CD4-positive, alpha-beta T cell treated with Interleukin-4 for 1 hour (primary cell): ENCODE measurements at places on chromosomes 7 and 10.

DNA sequence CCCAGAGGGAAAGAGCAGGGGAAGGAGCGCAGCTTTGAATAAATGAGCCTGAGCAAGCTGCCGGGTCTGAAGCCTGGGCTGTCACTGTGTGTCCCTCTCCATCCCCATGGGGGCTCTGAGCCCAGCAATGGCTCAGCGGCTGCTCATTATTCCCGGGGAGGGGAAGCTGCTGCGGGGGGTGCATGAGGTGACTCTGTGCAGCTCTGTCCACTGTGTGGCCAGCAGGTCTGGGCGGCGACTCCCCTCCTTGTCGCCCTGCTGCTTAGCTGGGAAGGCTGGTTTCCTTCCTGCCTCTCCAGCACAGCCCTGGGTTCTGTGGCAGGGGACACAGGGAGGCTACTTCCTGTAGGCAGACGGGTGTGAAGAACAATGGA is 234.2 kb downstream of the PRPF18 start:
- DNase-seq = no peak

DNA sequence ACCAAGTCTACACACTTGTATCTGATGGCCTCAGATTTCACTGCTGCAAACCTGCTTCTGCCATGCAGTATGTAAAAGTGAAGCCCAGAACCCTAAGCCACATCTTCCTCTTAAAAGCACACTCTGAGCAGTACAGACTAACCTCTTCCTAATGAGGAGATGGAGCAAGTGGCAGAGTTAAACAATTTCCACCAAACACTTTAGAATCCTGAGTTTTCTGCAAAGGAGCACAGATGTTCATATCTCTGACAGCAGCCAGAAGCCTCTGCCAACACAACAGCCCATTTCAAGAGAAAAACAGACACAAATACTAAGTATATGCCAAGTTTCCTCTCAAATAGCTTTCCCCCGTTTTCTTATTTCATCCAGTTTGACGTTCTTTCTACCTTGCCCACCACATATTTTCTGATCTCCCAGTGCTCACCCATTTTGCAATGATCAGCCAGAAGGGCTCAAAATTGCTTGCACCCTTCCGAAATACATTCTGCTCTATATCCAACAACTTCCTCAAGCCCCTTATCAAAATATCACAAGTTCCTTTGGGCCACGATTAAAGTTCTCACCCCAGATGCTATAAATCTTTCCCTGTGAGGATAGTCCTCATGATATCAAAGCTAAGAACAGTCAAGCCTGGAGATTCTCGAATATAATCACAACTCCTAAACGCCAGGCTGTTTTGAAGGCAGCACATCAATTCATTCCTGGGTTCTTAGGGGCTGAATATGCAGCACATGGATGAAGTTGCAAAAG is 27.5 kb downstream of the ELMO1 start:
- no peak for DNase-seq

GRCh38 chr10:23448802-23449570 is 10.1 kb downstream of the OTUD1 start:
- DNase-seq = no peak

- DNase-seq = no peak
Observed at GRCh38 chr7:157694376-157694665, 357.5 kb downstream of the DNAJB6 start.

- no peak for DNase-seq
Observed at GRCh38 chr7:45593877-45594276, 19.7 kb downstream of the ADCY1 start.

DNA sequence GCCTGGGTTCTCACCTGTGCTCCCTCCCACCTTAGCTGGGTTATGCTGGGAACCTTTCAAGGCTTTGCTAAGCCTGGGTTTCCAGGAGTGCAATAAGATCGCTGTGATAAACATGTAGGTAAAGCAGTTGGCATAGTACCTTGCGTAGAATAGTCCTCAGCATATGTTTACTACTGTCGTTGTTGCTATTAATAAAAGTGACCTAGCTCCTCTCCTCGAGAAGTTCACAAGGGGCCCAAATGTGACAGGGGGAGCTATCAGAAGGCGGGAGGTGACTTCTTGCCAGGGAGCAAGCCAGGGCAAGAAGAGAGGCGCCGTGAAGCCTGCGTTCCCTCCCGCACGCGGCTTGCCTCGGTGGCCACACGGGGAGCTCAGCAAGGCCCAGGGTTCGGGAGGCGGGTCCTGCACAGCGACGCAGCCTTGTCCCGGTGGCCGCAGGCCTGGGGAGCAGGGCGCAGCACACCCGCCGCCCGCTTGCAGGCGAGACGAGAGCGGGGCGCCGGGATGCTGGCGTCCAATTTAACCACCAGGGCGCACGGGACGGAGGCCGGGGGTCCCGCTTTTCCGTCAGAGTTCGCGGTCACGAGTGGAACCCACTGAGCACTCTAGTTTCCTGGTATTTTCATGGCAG is 106.2 kb downstream of the SNX10 start:
- DNase-seq = peak; percentile 21

- DNase-seq = no peak
Observed at GRCh38 chr7:2301511-2301863, 12.8 kb downstream of the SNX8 start.

DNA sequence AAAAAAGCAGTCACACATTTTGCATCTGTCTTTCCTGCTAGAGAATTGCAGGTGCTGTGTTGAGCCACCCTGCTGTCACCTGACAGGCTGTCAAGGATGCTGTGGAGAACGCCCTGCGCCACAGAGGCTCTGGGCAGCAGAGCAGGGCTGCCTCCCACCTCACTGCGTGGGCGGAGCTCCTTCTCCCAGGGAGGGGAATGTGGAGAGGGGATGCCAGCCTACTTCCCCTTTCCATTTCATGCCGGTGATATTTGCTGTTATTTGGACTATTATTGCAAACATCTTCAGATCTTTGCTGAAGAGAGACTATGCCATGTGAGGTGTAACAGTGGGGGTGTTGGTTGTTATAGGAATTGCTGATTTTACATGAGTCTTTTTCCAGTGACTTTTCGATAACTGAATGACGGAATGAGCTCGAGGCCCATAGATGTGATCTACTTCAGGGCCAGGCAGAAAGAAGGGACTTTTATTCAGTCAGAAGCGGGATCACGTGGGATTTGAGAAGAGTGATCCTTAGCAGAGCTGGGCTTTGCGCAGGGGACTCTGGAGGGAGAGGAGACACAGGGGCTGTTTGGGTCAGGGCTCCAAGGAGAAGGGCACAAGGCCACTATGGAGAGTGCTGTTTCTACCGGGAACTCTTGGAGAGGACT is 13.6 kb upstream of the PRKAG2 start:
- no peak for DNase-seq

DNA sequence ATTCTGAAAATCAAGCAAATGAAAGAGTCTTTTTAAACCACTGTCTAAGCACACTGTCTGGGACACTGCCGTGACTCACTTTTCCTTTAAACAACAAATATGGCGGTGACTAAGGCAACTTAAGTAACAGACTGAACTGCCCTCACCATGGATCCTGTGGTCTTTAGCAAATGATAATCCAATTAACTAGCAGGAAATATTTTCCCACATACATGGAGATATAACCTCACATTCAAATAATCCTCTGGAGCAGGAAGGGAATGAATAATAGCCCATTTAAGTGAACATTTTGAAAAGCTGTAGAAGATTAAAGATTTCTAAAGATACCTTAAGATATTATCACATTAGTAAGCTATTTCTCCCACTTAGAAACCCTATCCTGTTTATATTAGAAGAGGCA is 40.3 kb upstream of the LRRC17 start:
- no peak for DNase-seq

GRCh38 chr7:80088705-80089104 is 45.9 kb upstream of the GNAI1 start:
- no peak for DNase-seq

- no peak for DNase-seq
Observed at GRCh38 chr7:121961089-121961867, 88.3 kb downstream of the PTPRZ1 start.

GRCh38 chr10:86258499-86258898 is 108.1 kb downstream of the GRID1 start:
- no peak for DNase-seq

DNA sequence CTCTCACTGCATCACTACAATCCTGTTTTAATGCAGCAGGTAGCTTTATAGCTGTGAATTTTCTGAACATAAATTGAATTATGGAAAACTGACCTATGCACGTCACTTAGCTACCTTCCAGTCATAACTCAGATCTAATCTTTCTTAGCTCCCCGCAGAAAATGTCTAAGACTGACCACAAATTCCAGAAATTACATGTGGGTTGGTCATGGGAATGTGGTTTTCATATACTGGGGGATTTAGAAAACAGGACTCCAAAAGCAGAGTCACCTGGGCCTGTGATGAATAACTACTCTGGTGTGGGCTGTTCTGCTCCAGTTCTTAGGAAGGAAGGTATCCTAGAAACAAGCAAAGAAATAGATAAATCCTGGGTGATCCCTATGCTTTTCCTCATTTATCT is 178.4 kb upstream of the LRRTM3 start:
- DNase-seq = no peak

DNA sequence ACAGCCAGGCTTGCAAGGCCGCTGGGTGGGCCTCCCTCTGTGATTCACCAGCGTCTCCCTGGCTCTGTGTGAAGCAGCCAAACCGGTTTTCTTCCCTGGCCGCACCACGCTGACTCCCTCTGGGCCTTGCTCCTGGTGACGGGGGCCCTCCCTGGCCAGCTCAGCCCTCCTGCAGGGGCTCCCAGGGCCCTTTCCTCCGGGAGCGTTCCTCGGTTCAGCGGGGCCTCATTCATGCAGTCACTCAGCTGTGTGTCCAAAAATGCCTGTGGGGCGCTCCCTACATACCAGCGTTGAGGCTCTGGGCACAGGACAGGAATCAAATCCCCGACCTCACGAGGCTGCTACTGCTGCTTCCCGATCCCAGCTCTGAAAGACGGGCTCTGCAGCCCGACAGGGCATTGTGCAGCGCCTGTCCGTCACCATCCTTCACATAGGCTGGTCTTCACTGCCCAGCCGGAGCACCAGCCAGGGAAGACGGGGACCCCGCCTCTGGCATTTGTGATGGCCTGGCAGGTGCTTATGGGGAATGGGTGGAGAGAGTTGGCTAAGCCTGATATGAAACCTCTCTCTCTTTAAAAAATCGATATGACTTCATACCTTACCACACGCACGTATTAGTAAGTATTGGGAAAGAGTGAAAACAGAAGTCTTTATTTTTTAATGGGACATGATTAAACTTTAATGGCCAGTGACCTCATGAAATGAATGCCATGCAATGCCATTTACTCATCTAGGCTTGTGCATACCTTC is 110.0 kb upstream of the SHH start:
- no peak for DNase-seq

DNA sequence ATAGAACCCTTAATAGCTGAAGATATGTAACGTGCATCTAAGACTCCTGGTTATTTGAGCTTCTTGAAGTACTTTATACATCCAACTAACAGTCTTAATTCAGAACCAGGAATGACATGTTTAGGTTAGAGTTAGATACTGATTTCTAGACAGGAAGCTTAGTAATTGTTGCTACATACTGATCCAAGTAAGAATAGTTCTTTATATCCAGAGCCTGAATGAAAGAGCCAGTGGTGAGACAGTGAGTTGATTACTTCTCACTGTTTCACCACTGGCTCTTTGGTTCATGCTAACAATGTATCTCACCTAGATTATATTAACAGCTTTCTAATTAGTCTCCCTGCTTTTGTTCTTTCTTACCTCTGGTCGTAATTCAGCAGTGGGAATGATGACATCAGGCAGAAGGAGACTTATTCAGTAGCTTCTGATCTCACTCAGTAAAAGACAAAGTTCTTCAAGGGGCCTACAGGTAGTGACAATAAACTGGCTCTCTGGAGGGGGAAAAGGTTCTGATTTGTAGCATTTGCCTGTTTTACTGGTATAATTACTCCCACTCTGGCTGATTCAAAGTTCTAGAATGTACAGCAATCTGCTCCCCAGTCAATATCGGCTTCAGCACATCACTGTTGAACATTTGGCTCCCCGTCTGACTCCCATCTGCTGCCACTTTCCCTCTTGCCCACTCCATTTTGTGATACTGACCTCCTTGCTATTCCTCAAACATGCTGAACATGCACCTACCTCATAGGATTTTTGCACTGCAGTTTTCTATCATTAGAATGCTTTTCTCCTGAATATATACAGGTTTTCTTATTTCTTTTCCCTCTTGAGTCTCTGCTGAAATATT is 29.1 kb downstream of the MCU start:
- DNase-seq = no peak

DNA sequence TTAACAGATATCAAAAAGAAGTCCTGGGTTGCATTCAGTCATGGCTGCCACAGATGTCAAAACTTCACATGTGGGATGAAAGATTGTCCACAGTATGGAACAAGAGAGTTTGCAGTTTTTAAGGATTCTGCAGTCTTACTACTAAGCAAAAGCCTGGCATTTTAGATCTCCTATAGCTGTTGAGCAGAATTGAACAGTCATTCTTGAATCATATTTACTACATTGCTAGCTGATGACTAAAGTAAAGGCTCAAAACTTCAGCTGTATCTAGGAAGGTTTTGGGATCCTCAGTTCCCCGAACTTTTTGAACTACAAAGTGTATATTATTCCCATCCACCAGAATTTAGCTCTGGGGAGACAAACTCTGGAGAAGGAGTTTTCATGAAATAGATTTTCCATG is 31.0 kb downstream of the BET1 start:
- DNase-seq = no peak

GRCh38 chr7:84677117-84677732 is 482.6 kb upstream of the SEMA3A start:
- DNase-seq = no peak

DNA sequence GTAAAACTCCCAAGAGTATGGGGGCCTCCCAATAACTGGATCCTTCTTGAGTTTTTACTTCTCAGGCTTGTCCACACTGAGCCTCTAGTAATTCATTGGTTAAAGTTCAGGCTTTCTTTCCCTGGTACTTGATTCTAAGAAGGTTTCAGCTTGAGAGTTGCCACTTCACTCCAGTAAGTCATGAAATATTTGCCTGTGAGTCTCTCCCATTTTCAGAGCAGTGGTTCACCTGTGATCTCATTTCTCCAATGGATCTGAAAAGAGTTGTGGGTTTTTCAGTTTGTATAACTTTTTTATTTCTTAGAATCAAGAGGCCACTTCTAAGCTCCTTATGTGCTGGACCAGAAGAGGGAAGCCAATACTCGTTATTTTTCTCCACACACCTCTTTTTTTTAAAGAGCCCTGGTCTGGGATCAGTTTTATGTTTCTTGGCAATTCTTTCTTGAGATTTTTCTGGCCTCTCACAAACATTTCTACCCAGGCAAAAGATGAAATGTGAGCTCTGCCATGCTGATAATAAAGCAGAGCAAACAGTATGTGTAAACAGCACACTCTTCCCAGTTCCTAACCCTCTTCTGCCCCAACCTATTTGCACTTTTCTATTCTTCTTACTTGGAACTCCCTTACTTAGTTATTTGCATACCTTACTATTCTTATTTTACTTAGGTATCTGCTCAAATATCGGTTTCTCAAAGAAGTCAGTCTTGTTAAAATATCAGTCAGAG is 983.4 kb downstream of the CCSER2 start:
- no peak for DNase-seq

GRCh38 chr10:93630625-93631557 is 18.6 kb downstream of the PDE6C start:
- DNase-seq = no peak

GRCh38 chr10:4888236-4888635 is 62.2 kb downstream of the AKR1E2 start:
- DNase-seq = no peak

- DNase-seq = no peak
Observed at GRCh38 chr7:39709768-39710311, 86.5 kb downstream of the RALA start.
